Forelimb muscle (tissue), 1 donor: ENCODE measurements at places on chromosomes 5 and 9.

DNA sequence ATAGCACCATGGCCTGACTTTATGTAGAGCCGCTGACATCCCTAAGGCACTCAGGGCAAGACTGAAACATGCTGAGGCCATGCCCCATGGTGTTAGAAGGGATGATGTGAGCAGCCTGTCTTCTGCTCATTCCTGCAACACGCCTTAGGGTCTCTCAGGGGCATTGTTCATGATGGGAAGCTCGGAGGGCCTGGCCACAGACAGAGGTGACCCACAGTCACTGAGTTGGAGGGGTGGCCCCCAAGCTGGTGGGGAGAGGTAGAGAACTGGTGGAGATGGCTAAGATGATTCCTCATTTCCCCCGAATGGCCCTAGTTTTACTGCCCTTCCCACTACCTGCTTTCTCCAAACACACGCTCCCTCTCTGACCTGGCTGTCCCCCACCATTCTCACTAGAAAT lies 135.2 kb downstream of the BARX1 start:
- DNase-seq = no peak

GRCh38 chr9:76707510-76707909 lies 56.7 kb upstream of the PCA3 start:
- no peak for DNase-seq

GRCh38 chr5:34062419-34062818 lies 19.4 kb upstream of the C1QTNF3 start:
- no peak for DNase-seq

- no peak for DNase-seq
Observed at GRCh38 chr9:114818178-114818577, 12.3 kb upstream of the TNFSF15 start.

GRCh38 chr9:86721843-86722705 lies 225.2 kb downstream of the GAS1 start:
- DNase-seq = peak; percentile 97

- DNase-seq = no peak
Observed at GRCh38 chr5:78614816-78615215, 33.8 kb downstream of the LHFPL2 start.

DNA sequence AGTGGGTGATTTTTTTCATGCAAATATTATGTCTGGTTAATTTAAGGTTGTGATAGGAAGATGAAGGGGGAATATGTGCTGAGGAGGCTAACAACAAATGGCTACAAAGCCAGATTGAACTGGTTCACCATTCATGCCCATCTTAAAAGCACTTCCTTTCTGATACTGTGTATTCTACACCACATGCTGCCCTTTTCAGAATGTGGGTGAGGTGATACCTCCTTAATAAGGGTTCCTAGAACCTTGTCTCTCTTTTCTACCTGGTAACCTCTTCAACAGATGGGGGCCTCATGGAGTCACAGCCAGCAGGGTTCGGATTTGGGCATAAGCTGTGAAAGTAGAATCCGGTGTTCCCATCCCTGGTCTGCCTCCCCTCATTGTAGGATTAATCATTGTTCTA lies 1064.0 kb upstream of the SEMA6A start:
- no peak for DNase-seq
